Stimulated activated CD4-positive, alpha-beta T cell treated with anti-CD3 and anti-CD28 coated beads, TNF-alpha, amount 100 ng/mL, for 4 hours (primary cell): ENCODE measurements at places on chromosomes 1 and 21.

DNA sequence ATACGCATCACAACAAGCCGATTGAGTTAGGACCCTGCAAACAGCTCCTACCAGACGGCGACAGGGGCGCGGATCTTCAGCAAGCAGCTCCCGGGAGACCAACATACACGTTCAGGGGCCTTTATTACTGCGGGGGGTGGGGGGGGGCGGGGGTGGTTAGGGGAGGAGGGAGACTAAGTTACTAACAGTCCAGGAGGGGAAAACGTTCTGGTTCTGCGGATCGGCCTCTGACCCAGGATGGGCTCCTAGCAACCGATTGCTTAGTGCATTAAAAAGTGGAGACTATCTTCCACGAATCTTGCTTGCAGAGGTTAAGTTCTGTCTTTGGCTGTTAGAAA is 162.0 kb downstream of the RUNX1 start:
- DNase-seq = no peak

- DNase-seq = peak; percentile 81
Observed at GRCh38 chr1:15949453-15950245, 26.3 kb downstream of the ZBTB17 start.

GRCh38 chr1:87959236-87959635 is 630.6 kb downstream of the LMO4 start:
- DNase-seq = no peak

DNA sequence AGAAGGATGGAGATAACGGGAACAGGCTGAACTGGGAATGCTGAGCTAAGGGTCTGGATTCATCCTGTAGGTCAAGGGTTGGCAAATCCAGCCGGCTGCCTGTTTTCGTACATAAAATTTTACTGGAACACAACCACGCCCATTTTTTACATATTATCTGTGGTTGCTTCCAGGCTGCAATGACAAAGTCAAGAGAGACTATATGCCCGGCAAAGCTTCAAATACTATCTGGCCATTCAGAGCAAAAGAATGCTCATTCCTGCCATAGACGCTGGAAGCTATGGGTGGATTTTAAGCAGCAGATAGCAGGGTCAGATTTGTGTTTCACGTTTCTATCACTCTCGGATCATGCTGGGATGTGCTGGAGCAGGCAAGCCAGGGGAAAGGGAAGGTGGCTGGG is 137.9 kb upstream of the EDN2 start:
- DNase-seq = no peak

DNA sequence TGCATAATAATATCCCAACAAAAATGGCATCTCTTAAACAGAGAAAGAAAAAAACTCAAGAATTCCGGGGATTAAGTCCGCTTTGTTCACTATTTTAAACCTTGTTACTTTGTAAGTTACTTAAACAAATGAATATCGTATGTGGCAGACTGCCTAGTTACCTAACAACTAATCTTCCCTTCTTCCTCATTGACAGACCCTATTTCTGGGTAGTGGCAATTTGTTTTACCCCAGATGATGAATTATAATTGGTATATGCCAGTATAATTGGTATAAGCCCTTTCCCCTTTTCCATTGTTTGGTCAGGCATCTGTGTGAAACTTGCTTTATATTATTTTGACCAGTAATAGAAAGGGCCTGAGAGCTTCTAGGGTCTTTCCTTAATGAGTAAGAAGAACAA is 52.4 kb downstream of the CDC42BPA start:
- DNase-seq = no peak

- no peak for DNase-seq
Observed at GRCh38 chr1:151935894-151936602, 26.7 kb upstream of the THEM4 start.

GRCh38 chr1:46492871-46493270 is 3.2 kb downstream of the DMBX1 start:
- DNase-seq = no peak

DNA sequence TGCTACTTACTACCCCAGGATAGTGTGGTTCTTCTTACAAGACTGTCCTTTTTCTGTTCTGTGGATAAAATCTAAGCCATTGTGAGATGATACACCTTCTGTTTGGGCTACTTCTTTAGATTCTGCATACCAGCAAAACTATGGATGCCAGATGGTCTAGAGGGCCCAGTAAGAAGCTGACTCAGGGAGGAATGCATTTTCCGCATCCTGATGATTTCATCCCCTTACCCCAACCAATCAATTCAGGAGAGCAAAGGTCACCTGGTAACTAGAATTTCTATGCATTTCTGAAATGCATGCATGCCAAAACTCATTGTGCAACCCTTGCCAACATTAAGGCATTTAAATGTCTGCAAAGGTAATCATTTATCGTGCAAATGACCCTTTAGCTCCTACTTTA is 285.7 kb upstream of the ZP4 start:
- DNase-seq = no peak

- DNase-seq = no peak
Observed at GRCh38 chr1:82179131-82179530, 378.4 kb downstream of the ADGRL2 start.

GRCh38 chr1:195715652-195716051 is 892.6 kb downstream of the KCNT2 start:
- no peak for DNase-seq

DNA sequence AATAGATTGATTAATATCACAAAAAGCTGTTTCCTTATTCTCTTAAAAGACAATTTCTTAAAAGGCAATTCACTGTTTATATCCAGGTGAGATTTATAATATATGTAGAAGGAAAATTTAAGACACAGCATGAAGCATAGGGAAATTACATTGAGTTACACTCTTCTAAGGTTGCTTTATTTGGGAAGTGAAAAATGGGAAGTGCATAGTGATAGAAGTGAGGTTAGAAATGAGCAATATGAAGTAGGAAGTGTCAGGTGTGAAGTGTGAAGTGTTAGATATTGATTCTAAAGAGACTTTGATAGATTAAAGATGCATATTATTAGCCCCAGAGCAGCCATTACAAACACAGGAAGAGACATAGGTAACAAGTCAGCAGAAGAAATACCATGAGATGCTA is 40.3 kb downstream of the FH start:
- no peak for DNase-seq
